Body of pancreas (tissue), 4 donors: ENCODE measurements at places on chromosomes 6 and 20.

DNA sequence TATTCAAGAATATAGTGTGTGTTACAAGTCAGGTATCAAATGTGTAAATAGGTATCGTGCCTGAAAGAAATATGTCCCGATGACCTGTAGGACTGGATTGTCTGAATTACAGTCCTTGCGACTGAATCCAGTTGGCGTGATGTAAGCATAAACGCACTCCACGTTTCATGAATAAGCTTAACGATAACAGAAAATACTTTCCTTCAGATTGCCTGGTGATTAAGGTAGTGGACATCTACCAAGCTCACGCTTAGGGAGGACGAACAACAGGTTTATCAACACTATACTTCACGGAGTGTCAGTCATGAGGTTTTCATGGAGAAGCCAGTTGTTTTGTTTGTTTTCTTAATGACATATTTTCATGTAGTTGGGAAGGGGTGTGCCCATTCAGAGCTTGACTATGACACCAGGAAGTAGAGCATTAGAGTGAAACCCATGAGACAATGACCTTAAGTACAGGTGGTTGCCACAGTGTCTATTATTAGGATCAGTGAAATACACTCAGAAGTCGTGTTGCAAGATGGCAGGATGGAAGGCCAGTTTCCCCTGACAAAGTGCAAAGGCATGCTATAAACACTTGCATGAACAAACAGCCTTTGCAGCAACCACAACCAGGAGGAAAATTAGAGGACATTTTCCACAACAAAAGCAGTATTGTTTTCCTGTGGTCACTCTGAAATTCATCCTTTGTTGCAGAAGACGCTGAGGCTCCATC is 305.8 kb upstream of the PRDM1 start:
- no peaks in the 10 kb centered on the region for H3K4me1 ChIP-seq
- H3K27ac ChIP-seq, result no peak overlapping the region
- H3K4me3 ChIP-seq, result no peak overlapping the region
- H3K27me3 ChIP-seq, result no peaks in the 10 kb centered on the region

GRCh38 chr6:129683601-129684322 is 26.2 kb downstream of the ARHGAP18 start:
- H3K4me3 ChIP-seq, result no peak overlapping the region
- DNase-seq, result peak; percentile 87
- no peaks in the 10 kb centered on the region for H3K27me3 ChIP-seq
- H3K36me3 ChIP-seq, result no peaks in the 10 kb centered on the region
- H3K27ac ChIP-seq, result peak overlapping the region; percentile 71
- peaks cover 75% of the 10 kb centered on the region for H3K4me1 ChIP-seq

GRCh38 chr6:14533446-14533845 is 415.9 kb downstream of the CD83 start:
- H3K27ac ChIP-seq, result no peak overlapping the region
- H3K4me3 ChIP-seq, result no peak overlapping the region
- no peaks in the 10 kb centered on the region for H3K36me3 ChIP-seq
- H3K27me3 ChIP-seq, result no peaks in the 10 kb centered on the region
- DNase-seq, result no peak

DNA sequence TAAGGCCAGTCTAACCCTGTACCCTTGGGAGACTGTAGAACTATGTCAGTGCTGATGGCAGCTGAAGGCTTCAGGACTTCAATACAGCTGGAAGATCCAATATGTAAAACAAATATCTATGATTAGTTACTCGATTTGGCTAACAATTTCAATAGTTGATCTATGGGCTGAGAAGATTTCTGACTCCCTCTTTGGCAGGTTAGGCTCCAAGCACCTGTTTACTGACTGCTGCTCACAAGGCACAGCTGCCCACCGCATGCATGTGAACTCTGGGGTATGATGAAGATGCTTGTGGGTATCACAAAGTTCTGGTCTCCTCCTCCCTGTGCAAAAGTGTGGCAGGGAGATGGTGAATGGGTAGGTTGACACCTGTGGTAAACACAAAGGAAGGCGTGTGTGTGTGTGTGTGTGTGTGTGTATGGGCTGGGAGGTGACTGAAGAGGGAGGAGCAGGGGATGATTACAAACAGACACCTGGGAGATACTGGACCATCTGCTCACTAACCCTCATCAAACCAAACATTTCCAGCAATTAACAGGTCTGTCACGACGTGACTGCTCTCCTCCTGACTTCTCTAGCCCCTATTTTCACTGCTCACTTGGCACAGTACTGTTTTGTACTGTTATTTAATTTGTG is 18.1 kb downstream of the ELMO2 start:
- H3K27me3 ChIP-seq, result no peaks in the 10 kb centered on the region
- H3K27ac ChIP-seq, result no peak overlapping the region
- DNase-seq, result no peak
- H3K36me3 ChIP-seq, result peaks cover 9% of the 10 kb centered on the region
- peaks cover 4% of the 10 kb centered on the region for H3K4me1 ChIP-seq
- H3K4me3 ChIP-seq, result no peak overlapping the region

DNA sequence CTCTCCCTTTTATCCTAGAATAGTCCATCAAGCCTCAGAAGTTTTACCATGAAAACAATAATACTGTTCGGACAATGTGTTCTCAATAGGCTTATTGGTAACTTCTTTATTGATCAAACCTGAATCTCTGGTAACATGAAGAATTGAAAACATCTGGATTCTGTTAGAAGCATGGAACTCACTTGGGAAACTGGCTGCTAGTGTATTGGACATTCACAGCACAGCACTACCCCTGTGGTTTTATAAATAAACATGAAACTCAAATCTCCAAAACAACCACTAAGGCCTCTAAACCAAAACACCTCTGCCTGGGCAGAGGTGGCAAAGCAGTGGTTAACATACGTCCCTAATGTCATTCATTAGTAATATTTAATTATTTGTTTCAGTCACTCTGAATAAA is 157.6 kb upstream of the KCNQ5 start:
- no peaks in the 10 kb centered on the region for H3K36me3 ChIP-seq
- peaks cover 14% of the 10 kb centered on the region for H3K4me1 ChIP-seq
- no peaks in the 10 kb centered on the region for H3K27me3 ChIP-seq
- no peak for DNase-seq
- no peak overlapping the region for H3K27ac ChIP-seq

DNA sequence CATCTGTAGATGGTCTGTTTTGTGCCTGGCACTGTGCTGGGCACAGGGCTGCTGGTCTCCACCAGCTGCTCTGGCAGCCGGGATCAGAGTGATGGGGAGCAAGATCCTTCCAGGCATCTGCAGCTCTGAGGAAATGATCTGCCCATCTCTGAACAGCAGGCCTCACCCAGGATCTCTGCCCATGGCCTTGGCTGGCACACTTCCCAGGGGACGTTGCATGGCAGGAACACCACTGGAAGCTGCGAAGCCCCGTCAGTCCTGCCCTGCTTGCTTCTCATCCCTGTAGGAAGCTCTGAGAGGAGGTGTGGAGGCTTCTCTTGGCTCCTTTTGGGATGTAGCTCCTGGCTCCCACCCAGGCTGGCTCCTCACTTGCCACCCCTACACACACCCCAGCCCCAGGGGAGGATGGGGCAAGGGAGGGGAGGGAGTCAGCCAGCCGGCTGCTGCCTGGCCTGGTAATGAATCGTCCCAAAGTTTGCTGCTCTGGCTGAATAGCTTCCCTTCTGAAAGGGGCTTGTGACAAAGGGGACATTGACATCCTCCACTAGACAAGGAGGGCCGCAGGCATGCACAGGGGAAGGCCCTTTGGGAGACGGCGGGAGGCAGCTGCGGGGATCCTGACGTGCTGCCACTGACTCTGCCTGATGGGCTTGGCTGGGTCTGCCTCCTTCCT is 108.9 kb downstream of the VEGFA start:
- no peaks in the 10 kb centered on the region for H3K27me3 ChIP-seq
- peak; percentile 30 for DNase-seq
- peaks cover 21% of the 10 kb centered on the region for H3K4me1 ChIP-seq
- H3K36me3 ChIP-seq, result no peaks in the 10 kb centered on the region

GRCh38 chr20:16533502-16533901 is 39.7 kb downstream of the KIF16B start:
- DNase-seq, result no peak
- H3K4me1 ChIP-seq, result peaks cover 3% of the 10 kb centered on the region
- H3K27me3 ChIP-seq, result no peaks in the 10 kb centered on the region
- H3K36me3 ChIP-seq, result no peaks in the 10 kb centered on the region
- H3K4me3 ChIP-seq, result no peak overlapping the region
- H3K27ac ChIP-seq, result no peak overlapping the region

DNA sequence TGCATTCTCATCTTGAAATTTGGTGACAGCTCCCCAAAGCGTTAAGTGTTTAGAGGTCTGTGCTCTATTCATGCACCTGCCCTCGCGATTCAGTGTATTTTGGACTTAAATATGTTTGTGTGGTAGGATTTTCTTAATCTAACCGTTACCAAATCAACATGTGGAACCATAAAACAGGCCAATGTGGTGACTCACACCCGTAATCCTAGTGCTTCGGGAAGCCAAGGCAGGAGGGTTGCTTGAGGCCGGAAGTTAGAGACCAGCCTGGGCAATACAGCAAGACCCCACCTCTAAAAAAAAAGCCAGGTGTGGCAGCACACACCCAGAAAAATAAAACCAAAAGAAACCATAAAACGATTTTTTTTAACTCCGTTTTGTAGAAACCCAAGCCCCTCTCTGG is 31.5 kb downstream of the PYGB start:
- no peak for DNase-seq
- no peaks in the 10 kb centered on the region for H3K27me3 ChIP-seq
- peaks cover 8% of the 10 kb centered on the region for H3K4me1 ChIP-seq
- peak overlapping the region; percentile 56 for H3K27ac ChIP-seq
- no peak overlapping the region for H3K4me3 ChIP-seq

- no peak overlapping the region for H3K4me3 ChIP-seq
- DNase-seq, result no peak
- H3K27me3 ChIP-seq, result no peaks in the 10 kb centered on the region
- no peaks in the 10 kb centered on the region for H3K4me1 ChIP-seq
Observed at GRCh38 chr20:47088335-47088734, 193.7 kb downstream of the EYA2 start.

DNA sequence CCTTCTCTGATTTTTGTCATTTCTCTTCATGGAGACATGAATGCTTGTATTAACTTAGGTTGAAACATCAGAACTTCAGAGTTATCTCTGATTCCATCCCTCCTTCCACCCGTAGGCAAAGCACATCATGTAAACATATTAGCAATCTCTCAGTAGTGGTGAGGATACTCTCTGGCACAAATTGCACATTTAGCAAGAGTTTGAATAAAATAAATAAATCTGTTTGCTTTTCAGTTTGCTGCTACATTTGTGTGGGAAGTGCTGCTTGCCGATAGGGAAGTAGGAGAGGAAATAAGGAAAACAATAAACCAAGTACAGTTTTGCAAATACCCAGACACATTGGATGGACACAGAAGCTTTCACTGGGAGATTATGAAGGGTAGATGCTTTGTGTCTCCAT is 359.0 kb downstream of the BCKDHB start:
- H3K4me3 ChIP-seq, result no peak overlapping the region
- no peaks in the 10 kb centered on the region for H3K36me3 ChIP-seq
- no peak overlapping the region for H3K27ac ChIP-seq
- no peaks in the 10 kb centered on the region for H3K4me1 ChIP-seq
- no peak for DNase-seq

- no peaks in the 10 kb centered on the region for H3K4me1 ChIP-seq
- DNase-seq, result no peak
- H3K27me3 ChIP-seq, result no peaks in the 10 kb centered on the region
- H3K27ac ChIP-seq, result no peak within 1 kb of the TSS
Observed at GRCh38 chr20:3712279-3712873, at the start of gene SIGLEC1. TSS of gene SIGLEC1 (minus strand) at chr20:3712600. CDS start at chr20:3707128, 5,472 bp downstream.

GRCh38 chr6:137724495-137725211 is 142.4 kb upstream of the TNFAIP3 start:
- no peaks in the 10 kb centered on the region for H3K27me3 ChIP-seq
- no peak overlapping the region for H3K4me3 ChIP-seq
- H3K36me3 ChIP-seq, result no peaks in the 10 kb centered on the region
- no peak overlapping the region for H3K27ac ChIP-seq
- no peak for DNase-seq
- H3K4me1 ChIP-seq, result no peaks in the 10 kb centered on the region

DNA sequence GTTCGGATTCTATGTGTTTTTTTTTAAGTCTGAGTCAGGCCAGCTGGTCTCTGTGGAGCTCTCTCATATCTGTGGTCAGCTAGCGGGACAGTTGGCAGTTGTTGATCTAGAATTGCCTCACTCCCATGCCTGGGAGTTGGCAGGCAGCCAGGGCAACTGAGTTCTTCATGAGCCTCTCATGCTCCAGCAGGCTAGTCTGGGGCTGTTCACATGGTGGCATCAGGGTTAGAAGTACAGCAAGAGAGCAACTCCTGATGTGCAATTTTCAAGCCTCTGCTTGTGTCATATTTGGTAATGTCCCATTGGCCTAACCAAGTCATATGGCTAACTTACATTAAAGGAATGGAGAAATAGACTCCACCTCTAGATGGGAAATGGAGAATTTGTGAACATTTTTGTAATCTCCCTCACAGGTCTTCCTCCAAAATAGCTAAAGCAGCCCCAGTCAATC is 6.7 kb upstream of the IFT52 start:
- H3K27me3 ChIP-seq, result no peaks in the 10 kb centered on the region
- peaks cover 43% of the 10 kb centered on the region for H3K4me1 ChIP-seq
- DNase-seq, result peak; percentile 90
- H3K4me3 ChIP-seq, result no peak overlapping the region
- H3K36me3 ChIP-seq, result peaks cover 2% of the 10 kb centered on the region

DNA sequence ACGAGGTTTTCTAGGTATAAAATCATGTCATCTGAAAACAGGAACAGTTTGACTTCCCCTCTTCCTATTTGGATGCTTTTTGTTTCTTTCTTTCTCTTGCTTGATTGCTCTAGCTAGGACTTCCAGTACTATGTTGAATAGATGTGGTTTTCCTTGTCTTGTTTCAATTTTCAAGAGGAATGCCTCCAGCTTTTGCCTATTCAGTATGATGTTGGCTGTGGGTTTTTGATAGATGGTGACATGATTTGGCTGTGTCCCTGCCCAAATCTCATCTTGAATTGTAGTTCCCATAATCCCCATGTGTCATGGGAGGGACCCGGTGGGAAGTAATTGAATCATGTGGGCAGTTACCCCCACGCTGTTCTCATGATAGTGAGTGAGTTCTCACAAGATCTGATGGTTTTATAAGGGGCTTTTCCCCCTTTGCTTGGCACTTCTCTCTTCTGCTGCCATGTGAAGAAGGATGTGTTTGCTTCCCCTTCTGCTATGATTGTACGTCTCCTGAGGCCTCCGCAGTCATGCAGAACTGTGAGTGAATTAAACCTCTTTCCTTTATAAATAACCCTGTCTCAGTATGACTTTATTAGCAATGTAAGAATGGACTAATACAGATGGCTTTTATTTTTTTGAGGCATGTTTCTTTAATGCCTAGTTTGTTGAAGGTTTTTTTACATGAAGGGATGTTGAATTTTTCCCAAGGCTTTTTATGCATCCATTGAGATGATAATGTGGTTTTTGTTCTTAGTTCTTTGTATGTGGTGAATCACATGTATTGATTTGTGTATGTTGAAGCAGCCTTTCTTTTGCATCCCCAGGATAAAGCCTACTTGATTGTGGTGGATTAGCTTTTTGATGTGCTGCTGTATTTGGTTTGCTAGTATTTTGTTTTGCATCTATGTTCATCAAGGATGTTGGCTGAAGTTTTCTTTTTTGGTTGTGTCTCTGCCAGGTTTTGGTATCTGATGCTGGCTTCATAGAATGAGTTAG is 239.1 kb downstream of the THBS2 start:
- H3K36me3 ChIP-seq, result no peaks in the 10 kb centered on the region
- no peak for DNase-seq
- H3K4me3 ChIP-seq, result no peak overlapping the region

GRCh38 chr20:48933017-48933766 is 11.7 kb downstream of the ARFGEF2 start:
- no peak overlapping the region for H3K4me3 ChIP-seq
- DNase-seq, result no peak
- peaks cover 69% of the 10 kb centered on the region for H3K4me1 ChIP-seq
- H3K27me3 ChIP-seq, result no peaks in the 10 kb centered on the region
